ENCODE measurements at places on chromosomes 6 and 20.

DNA sequence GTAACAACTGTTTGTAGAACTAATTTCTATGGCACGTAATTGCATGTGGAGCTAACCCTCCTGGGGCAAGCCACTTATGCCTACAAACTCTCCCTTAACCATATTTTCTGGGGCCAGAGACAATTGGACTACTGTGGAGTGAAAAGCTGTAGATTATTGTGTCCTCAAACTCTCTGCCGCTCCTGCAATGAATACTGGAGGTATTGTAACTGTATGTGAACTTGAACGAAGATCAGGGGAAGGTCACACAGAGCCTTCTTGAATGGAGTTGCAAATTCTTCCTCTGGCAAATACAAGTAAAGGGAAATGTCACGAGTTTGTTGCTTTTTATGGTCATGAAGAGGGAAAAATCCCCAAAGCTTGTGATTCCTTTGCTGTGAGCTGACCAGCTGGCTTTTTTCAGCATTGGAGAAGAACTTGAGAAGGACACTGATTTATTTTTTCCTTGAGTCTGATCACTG is 18.2 kb downstream of the AKAP12 start:
- DNase-seq, result no peak

DNA sequence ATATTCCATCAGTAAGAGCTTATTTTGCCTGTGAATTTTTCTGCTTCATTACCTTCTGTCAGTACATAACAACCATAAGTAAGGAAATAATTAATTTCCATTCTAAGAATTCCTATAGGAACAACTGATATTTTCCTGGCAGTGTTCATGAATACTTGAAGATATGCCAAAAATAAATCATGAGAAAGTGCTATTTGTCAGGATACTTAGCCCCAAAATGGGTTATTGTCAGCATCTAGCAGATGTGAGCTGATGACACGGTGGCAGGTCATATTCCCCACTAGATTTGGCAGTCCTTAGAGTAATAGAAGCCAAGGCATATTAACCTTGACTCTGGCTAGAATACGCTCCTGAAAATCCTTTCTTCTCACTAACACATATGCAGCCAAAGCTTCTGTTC is 43.2 kb upstream of the CRISP1 start:
- DNase-seq, result no peak

- no peak for DNase-seq
Observed at GRCh38 chr6:135624402-135625295, 127.1 kb upstream of the AHI1 start.

- no peak for DNase-seq
Observed at GRCh38 chr6:100283285-100283684, 181.4 kb downstream of the SIM1 start.

GRCh38 chr6:31701666-31702404 is 1.3 kb downstream of the ABHD16A start:
- no peak for DNase-seq

- DNase-seq, result no peak
Observed at GRCh38 chr6:32442977-32443552, 3.4 kb downstream of the HLA-DRA start.

DNA sequence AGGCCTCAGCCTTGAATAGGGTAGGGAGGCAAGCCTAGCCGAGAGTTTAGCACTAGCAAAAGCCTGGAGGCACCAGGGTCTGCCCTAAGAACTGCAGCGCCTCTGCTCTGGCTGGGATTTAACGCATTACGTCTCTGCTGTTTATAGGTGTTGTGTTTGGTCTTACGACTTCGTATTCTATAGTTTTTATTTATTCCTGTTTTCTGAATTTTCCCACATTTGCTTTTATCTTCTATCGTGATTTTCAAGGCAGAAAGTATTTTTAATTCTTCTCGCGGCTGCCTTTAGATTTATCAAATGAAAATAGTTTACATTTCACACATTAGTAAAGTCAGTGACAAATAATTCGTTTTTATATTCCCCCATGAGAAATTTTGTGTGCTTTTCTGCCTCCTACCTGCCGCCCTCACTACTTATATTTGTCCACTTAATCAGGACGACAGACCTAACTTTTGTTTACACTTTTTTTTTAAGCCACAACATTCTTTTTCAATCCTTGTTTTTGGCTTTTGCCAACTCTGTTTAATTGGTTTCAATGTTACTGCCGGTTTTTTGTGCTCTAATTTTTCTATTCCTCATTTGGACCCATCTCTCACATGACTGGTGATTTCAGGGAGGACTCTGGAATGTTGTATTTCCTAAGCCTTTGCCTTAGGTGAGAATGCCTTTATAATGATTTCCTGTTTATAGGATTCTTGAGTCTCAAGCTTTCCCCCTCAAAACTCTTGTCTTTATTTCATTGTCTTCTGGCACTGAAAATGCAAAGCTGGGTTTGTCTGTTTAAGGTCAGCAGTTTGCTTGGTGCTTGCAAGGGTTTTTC is 1.3 kb upstream of the LZTS3 start:
- no peak for DNase-seq

GRCh38 chr6:18138906-18139305 is 16.0 kb downstream of the TPMT start:
- no peak for DNase-seq
